ENCODE measurements at places on chromosomes 12 and 14.

DNA sequence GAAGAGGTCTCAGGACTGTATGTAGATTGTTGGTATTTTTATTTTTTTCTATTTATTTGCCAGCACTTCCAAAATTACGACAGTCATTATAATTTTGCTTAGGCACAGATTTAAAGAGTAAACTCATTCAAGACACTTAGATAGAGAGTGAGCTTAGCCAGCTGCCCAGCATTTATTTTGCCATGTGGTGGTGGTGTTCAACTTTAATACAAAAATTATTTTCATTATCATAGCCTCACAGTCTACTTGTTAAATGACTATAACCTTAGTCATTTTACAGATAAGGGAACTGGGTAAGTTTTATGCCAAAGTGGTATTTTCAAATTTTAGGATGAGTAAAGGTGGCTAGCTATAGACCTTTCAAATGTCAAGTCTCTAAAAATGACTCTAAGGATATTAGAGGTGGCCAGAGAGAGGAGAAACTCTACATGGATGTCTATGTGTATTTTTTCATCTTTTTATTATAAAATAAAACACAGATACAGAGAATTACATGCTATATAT is 66.7 kb downstream of the LRRC9 start:
- DNase-seq, result no peak

- DNase-seq, result no peak
Measured at GRCh38 chr14:33646692-33647260, 304.1 kb downstream of the EGLN3 start.

DNA sequence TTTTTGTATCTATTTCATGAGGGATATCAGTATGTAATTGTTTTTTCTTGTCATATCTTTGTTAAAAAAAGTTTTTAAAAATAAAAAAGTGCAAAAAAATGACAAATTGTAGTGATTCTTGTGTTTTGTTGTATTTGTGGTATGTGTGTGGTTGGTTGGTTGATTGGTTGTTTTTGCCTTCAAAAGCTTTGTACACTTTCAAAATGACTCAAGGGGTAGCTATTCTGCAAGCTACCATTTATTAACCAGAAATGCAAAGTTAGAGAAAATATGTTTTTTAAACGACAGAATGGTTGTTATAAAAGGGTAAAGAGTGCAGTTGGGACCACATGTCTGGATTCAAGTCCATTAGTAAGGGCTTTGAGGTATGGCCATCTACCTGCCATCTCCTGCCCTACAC is 119.3 kb downstream of the SLC35F4 start:
- DNase-seq, result no peak

- no peak for DNase-seq
Measured at GRCh38 chr12:94165670-94166364, 17.4 kb downstream of the PLXNC1 start.

GRCh38 chr12:60259225-60259624 is 663.4 kb downstream of the SLC16A7 start:
- DNase-seq, result no peak

- no peak for DNase-seq
Measured at GRCh38 chr14:65877624-65878023, 465.1 kb downstream of the FUT8 start.

DNA sequence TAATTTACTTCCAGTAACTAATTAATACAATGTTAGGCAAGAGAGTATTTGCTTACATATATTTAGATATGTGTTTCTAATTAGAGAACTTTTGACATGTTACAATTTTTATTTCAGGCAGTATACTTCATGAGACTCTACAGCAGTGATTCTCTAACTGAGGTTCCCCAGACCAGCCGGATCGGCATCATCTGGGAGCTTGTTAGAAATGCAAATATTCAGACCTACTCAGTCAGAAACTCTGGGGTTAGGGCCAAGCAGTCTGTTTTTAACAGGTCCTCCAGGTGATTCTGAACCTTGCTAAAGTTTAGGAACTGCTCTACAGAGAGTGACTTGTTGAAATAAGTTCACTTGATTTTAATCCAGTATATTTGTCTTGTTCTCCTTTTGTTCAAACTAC is 46.5 kb downstream of the ARID2 start:
- DNase-seq, result no peak

DNA sequence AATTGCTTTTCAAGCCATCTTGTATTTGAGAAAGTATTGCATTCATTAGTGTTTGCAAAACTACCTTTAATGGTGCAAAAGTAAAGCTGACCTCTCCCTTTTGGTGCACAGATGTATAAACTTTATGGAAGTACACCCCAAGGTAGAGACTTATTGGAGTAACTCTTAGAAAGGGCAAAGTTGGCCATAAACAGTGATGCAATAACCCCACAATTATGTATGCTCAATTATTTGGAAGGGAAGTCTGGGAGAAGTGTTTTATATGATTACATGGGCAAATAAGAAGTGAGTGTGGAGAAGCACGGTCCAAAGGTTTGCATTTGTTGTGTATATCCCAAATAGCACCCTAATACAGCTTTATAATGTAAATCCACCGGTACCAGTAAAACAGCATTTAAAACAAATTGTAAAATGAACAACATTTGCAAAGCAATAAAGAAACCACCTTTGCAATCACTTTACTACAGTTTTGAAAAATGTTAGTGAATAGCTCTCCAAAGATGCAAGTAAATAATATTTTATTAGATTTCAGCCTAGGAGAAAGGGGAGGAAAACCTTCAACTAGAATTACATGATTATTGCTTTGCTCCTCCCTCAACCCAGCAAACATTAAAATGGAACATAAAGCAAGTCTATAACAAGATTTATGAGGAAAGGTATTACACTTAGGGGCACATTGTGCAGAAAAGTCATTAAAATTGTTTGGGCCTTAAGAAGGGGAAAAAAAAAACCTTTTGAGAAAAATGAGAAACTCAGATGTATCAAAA is 70.5 kb downstream of the HMGA2 start:
- no peak for DNase-seq

DNA sequence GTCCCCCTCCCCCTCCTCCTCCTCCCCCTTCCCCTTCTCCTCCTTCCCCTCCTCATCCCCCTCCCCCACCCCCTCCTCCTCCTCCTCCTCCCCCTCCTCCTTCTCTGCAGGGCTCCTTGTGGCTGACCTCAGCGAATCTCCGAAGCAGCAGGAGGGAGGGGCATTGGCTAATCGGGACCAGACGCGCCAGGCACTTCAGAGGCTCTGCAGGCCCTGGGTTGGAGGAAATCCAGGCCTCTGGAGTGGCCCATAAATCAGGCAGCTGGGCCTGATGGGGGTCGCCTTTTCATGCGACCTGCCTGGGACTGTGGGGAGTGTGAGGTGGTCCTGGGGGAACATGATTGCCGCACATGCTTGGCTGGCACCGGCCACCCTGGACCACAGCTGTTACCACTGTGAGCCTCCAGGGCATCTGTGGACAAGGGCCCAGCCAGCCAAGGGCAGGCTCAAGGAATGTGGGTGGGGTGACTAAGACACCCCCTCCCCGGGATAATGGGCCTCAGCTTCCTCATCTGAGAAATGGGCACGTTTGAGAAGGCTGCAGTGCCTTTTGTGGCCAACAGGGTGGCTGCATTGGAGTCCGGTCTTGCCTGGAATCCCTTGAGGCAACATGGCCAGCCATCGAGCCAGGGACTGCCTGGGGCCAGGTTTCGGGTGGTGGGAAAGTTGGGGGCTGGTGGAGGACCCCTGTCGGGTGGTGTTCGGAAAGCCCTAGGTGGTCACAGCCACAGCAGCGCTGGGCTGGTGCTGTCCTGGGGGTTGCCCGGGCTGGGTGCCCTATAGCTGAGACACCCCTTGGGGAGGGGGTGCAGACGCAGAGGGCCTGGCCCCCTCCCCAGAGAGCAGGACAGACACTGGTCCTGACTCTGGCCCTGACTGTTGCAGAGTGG is 12.0 kb downstream of the KIF26A start:
- DNase-seq, result no peak

GRCh38 chr12:15497671-15498292 is 175.5 kb downstream of the PTPRO start:
- no peak for DNase-seq

DNA sequence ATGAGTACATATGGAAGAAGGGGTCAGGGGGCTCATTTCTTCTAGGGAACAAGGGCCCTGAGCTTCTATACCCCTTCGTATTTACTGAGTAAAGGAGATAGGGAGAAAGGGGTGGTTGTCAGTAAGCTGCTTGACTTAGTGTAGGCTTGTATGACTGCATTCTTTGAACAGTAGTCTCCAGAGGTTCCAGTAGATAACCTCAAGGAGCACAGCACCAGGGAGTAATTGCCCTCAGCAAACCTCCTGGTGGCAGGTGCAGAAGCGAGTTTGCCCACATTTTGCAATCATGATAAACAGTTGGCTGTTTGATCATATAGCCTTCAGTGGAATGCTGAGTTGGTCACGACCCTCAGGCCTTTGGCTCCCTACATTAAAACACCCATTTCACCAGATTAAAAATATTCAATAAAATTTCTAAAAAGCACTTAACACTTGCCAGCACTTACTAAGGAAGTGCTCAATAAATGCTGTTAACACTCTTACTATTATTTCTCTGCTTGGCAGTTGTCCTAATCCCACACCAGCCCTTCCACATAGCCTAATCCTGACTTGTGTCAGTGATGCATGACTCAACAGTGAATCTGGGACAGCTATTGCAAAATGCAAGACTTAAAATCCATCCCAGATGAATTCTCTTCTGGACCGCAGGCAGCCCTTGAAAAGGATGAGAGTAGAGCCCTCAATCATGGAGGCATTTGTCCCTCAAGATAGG is 3.7 kb upstream of the DHRS4L2 start:
- no peak for DNase-seq

GRCh38 chr12:27244689-27245488 is 803 bp downstream of the STK38L start:
- DNase-seq, result no peak
